ENCODE measurements at places on chromosomes 1 and 21. TPM values are rescaled to one million over a fixed set of nuclear protein-coding genes. Genes with fewer than 3 reads are reported as not detected.

- no peak for DNase-seq
- no peaks in the 10 kb centered on the region for H3K27me3 ChIP-seq
Observed at GRCh38 chr1:217856342-217857034, 225.3 kb downstream of the SPATA17 start.

GRCh38 chr1:60942896-60943638, 139.3 kb upstream of the NFIA start:
- H3K4me1 ChIP-seq: no peaks in the 10 kb centered on the region
- no peak for DNase-seq
- H3K27me3 ChIP-seq: no peaks in the 10 kb centered on the region
- H3K27ac ChIP-seq: no peak overlapping the region

- no peaks in the 10 kb centered on the region for H3K4me1 ChIP-seq
- no peak overlapping the region for H3K4me3 ChIP-seq
- no peaks in the 10 kb centered on the region for H3K27me3 ChIP-seq
Observed at GRCh38 chr1:62367005-62367557, 47.8 kb upstream of the KANK4 start.

ZNF648 gene
- polyA plus RNA-seq: not detected

KCNA2 gene
- polyA plus RNA-seq: 1.5 TPM

GRCh38 chr1:177063648-177064047, 100.9 kb downstream of the ASTN1 start:
- no peak overlapping the region for H3K27ac ChIP-seq
- H3K4me1 ChIP-seq: no peaks in the 10 kb centered on the region
- no peaks in the 10 kb centered on the region for H3K27me3 ChIP-seq
- no peak for DNase-seq
- no peaks in the 10 kb centered on the region for H3K36me3 ChIP-seq

DNA sequence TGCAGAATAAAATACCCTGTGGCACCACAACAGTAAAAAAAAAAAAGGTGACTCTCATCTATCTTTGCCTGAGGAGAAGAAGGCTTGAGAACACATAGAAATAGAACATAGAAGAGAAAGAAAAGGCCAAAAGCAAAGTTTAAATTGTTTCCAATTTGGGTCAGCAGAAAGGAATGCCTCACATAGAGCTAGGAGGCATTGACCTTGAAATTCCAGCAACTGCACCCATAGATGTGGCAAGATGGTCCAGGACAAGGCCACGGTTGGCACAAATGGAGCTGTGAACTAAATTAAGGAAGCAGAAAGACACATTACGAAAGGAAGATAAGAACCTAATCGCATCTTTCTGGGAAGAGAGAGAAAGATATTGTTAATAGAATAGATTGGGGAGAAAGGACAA, 588.3 kb downstream of the LMO4 start:
- H3K4me1 ChIP-seq: no peaks in the 10 kb centered on the region
- H3K4me3 ChIP-seq: no peak overlapping the region
- H3K27ac ChIP-seq: no peak overlapping the region
- H3K36me3 ChIP-seq: no peaks in the 10 kb centered on the region

DNA sequence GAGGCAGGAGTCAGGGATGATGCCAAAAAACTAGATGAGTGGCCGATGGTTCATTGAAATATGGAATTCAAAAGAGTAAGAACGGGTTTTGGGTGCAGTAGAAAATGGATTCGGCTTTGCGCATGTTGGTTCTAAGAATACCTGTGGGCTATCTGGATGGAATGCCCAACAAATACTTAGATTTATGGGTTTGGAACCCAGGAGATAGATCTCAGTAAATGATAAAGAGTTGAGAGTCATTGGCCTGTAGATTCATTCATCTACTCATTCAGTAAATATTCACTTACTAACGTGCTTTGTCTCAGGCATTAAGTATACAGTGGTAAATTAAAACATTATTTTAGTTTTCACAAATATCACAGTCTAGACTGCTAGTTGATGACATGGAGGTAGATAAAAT, 247.7 kb downstream of the NFIA start:
- H3K27ac ChIP-seq: no peak overlapping the region
- H3K4me1 ChIP-seq: no peaks in the 10 kb centered on the region
- no peak for DNase-seq
- no peaks in the 10 kb centered on the region for H3K36me3 ChIP-seq
- H3K27me3 ChIP-seq: no peaks in the 10 kb centered on the region

DNA sequence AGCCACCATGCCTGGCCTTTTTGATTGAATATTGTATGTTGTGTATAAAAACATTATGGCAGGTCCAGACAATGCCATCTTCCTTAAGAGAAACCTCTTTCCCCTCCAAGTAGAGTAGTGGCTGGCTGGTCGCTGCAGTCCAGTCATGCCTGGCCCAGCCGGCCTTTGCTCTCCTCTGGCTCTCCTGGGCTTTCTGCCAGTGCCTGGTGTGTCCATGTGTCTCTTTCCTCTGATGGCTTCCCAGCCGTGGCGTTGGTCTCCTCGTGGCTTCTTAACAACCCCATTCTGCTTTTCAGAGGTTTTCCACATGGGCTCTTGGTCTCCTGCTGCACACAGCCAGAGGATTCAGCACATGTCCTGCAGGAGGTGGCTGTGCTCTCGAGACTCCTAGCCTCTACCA, 58.7 kb downstream of the DIP2A start:
- peaks cover 36% of the 10 kb centered on the region for H3K36me3 ChIP-seq
- no peaks in the 10 kb centered on the region for H3K4me1 ChIP-seq
- H3K27ac ChIP-seq: no peak overlapping the region
- H3K4me3 ChIP-seq: no peak overlapping the region
- H3K27me3 ChIP-seq: no peaks in the 10 kb centered on the region

DNA sequence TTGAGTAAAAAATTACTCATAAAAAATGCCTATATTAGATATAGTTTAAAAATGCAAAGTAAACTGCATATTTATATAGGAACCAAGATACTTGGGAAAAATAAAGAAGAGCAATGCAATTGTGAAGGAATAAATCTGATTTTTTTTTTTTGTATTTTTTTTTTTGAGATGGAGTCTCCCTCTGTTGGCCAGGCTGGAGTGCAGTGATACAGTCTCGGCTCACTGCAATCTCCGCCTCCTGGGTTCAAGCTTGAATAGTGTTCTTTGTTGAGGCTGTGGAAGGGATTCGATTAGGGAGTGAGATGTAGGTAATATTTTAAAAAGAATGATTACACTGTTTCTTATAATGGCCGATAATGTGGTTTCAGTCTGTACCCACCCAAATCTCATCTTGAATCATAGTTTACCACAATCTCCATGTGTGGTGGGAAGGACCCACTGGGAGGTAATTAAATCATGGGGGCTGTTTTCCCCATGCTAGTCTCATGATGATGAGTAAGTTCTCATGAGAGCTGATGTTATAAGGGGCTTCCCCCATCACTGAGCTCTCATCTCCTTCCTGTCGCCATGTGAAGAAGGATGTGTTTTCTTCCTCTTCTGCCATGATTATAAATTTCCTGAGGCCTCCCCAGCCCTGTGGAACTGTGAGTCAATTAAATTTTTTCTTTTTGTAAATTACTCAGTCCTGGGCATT, 1765.9 kb downstream of the PLA2G4A start:
- H3K27ac ChIP-seq: no peak overlapping the region
- H3K27me3 ChIP-seq: no peaks in the 10 kb centered on the region
- H3K4me3 ChIP-seq: no peak overlapping the region

- no peak overlapping the region for H3K4me3 ChIP-seq
- H3K4me1 ChIP-seq: peaks cover 4% of the 10 kb centered on the region
- H3K27ac ChIP-seq: no peak overlapping the region
- DNase-seq: no peak
- H3K27me3 ChIP-seq: no peaks in the 10 kb centered on the region
Observed at GRCh38 chr1:212188599-212189351, 96.4 kb upstream of the PPP2R5A start.

GRCh38 chr1:5622412-5622811, 369.8 kb downstream of the NPHP4 start:
- H3K27ac ChIP-seq: no peak overlapping the region
- H3K4me1 ChIP-seq: no peaks in the 10 kb centered on the region
- DNase-seq: no peak
- H3K27me3 ChIP-seq: no peaks in the 10 kb centered on the region
- H3K36me3 ChIP-seq: no peaks in the 10 kb centered on the region

DNA sequence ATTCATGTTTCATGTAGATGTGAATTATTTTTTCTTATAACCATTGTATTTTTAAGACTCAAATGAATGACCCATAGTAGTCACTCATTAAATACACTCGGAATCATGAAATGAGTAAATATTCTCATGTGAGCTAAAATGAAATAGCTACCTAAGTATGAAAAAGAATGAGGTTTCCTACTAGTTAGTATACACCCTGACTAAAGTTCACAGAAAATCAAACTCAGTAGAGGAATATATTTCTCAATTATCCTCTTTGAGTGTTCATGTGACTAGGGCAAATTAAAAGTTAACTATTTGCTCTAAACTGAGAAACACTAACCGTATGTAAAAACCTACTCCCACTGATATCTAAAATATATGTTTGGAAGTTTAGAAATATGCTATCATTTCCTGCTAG, 187.8 kb downstream of the BRINP3 start:
- H3K4me1 ChIP-seq: no peaks in the 10 kb centered on the region
- no peaks in the 10 kb centered on the region for H3K36me3 ChIP-seq
- DNase-seq: no peak
- H3K4me3 ChIP-seq: no peak overlapping the region
- H3K27me3 ChIP-seq: no peaks in the 10 kb centered on the region

DNA sequence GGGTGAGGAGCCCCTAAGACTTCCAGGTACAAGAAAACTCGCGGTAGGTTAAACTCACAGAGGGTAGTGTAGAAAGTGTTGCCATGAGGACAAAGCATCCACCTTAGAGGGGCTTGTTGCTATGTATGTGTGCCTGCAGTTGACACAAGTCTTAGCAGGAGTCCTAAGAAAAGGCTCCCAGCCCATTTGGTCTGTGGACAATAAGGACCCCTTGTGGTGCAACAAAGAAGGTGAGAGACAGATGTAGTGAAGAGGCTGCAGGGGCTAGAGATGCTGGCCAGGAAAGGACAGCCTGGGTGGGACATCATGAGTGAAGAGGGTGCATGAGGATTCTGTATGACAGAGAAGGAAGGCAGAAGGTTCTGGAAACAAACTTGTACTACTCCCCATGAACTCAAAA, 36.3 kb upstream of the IL10 start:
- no peaks in the 10 kb centered on the region for H3K27me3 ChIP-seq
- no peaks in the 10 kb centered on the region for H3K36me3 ChIP-seq
- H3K4me3 ChIP-seq: no peak overlapping the region
- H3K27ac ChIP-seq: no peak overlapping the region
- peaks cover 40% of the 10 kb centered on the region for H3K4me1 ChIP-seq

GRCh38 chr1:151131701-151132334, 14.6 kb downstream of the SEMA6C start:
- H3K27ac ChIP-seq: no peak overlapping the region
- no peak for DNase-seq
- peak overlapping the region; percentile 55 for H3K4me3 ChIP-seq
- no peaks in the 10 kb centered on the region for H3K27me3 ChIP-seq
- H3K4me1 ChIP-seq: peaks cover 11% of the 10 kb centered on the region

KCNE2 gene
- polyA plus RNA-seq: 0.44 TPM

HTR6 gene
- polyA plus RNA-seq: 0.15 TPM

GRCh38 chr1:178101654-178102053, 7.8 kb downstream of the RASAL2 start:
- no peak for DNase-seq
- H3K36me3 ChIP-seq: no peaks in the 10 kb centered on the region
- H3K4me3 ChIP-seq: no peak overlapping the region
- H3K27ac ChIP-seq: no peak overlapping the region
- peaks cover 3% of the 10 kb centered on the region for H3K27me3 ChIP-seq
- H3K4me1 ChIP-seq: no peaks in the 10 kb centered on the region

DNA sequence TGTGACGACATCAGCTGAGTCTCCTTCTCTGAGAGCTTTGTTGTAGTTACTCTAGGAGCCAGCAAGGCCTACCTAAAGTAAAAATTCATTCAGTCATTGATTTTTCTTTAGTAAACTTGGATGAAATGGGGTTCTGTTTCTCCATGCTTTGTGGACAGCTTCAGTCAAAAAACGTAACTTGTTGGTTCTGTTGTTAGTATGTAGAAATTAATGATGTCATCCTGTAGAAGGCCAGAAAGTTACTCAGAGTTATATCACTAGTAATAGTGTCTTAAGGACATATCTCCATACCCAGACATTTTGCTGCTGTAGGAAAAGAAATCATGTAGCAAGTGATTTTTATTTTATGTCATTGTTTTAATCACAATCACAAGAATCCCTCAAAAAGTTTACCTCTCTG, 43.0 kb downstream of the KDM1A start:
- no peaks in the 10 kb centered on the region for H3K4me1 ChIP-seq
- peaks cover 61% of the 10 kb centered on the region for H3K36me3 ChIP-seq
- H3K4me3 ChIP-seq: no peak overlapping the region
- no peak overlapping the region for H3K27ac ChIP-seq
- H3K27me3 ChIP-seq: no peaks in the 10 kb centered on the region

- no peak overlapping the region for H3K4me3 ChIP-seq
- H3K27ac ChIP-seq: no peak overlapping the region
- no peaks in the 10 kb centered on the region for H3K36me3 ChIP-seq
- no peak for DNase-seq
Observed at GRCh38 chr1:36208978-36209703, 15.1 kb upstream of the THRAP3 start.

DNA sequence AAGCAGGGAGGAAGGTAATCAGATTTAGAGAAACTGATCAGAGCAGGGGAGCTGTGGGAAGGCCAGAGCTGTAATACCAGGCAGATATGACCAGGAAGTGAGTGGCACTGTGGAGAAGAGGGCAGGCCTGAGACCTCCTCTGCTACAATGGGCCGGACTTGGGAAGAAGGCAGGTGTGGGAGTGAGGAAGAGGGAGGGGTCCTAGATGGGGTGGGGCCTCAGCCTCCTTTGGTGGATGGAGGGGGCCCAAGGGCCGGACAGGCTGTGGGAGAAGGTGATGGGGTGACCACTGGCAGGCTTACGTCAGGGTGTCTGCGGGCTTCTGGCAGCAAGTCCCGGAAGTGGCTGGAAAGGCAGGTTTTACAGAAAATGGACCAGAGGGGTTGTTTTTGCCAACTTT, 5.0 kb upstream of the HPCA start:
- no peaks in the 10 kb centered on the region for H3K4me1 ChIP-seq
- no peaks in the 10 kb centered on the region for H3K36me3 ChIP-seq
- DNase-seq: no peak
- H3K27me3 ChIP-seq: no peaks in the 10 kb centered on the region
- no peak overlapping the region for H3K4me3 ChIP-seq

DNA sequence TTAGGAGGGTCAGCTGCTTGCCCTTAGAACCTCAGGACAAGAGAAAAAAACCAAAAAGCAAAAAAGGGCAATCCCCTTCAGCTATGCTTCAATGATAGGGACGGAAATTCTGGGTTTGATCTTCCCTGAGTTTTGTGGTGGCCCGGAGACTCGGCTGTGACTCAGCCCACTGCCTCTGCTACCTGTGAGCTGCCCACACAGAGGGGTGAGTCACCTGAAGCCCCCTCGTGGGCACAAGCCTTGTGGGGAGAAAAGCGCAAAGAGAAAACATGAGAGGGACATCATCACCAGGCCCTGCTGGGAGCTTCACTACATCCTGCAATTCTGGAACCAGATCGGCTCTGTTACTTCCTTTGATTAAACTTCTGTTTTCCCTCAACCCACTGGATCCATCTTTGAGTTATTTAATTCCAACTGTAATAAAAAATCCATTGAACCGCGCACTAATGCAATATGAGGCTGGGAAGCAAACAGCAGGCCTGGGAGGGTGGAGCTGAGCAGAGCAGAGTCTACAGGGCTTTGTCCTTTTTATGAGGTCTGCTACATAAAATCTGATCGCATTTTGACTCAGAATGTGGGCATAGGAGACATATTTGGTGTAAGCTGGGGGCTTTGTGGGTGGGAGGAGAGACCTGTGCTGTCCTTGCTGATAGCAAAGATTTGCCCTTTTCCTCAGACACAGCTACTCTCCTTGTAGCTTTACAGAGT, 58.7 kb upstream of the STUM start:
- no peak for DNase-seq
- no peak overlapping the region for H3K4me3 ChIP-seq
- no peak overlapping the region for H3K27ac ChIP-seq
- no peaks in the 10 kb centered on the region for H3K36me3 ChIP-seq
- H3K4me1 ChIP-seq: peaks cover 4% of the 10 kb centered on the region

IGSF21 gene
- polyA plus RNA-seq: not detected
